Stomach (tissue), 19 donors: ENCODE measurements at places on chromosomes 3 and 15.
A peak's percentile ranks its signal among the peaks of the same experiment; 100 is the strongest.

GRCh38 chr3:126939338-126939718 is 43.6 kb upstream of the PLXNA1 start:
- no peak overlapping the region for H3K27ac ChIP-seq
- no peaks in the 10 kb centered on the region for H3K36me3 ChIP-seq
- H3K4me3 ChIP-seq: no peak overlapping the region
- H3K27me3 ChIP-seq: no peaks in the 10 kb centered on the region
- DNase-seq: no peak
- H3K4me1 ChIP-seq: no peaks in the 10 kb centered on the region

DNA sequence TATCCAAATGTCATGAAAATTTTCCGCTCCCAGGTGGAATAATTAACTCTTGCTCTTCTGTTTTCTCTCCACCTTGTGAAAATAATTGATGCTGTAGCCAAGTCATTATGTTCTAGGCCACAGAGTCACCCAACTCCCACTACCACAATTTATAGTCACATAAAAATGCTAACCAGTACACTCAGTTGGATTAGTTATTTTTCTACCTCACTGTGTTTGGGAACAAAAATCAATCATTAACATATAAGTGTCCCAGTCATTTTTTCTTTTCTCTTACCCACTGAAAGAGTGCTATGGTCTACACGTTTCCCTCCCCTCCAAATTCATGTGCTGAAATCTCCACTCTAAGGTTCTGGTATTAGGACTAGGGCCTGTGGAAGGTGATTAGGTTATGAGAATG is 255.6 kb upstream of the LMCD1 start:
- no peak for DNase-seq
- H3K27me3 ChIP-seq: no peaks in the 10 kb centered on the region
- no peaks in the 10 kb centered on the region for H3K4me1 ChIP-seq
- H3K36me3 ChIP-seq: no peaks in the 10 kb centered on the region

- H3K27me3 ChIP-seq: no peaks in the 10 kb centered on the region
- DNase-seq: no peak
- peaks cover 4% of the 10 kb centered on the region for H3K4me1 ChIP-seq
- no peak overlapping the region for H3K4me3 ChIP-seq
Observed at GRCh38 chr3:148600902-148601765, 96.6 kb upstream of the AGTR1 start.

DNA sequence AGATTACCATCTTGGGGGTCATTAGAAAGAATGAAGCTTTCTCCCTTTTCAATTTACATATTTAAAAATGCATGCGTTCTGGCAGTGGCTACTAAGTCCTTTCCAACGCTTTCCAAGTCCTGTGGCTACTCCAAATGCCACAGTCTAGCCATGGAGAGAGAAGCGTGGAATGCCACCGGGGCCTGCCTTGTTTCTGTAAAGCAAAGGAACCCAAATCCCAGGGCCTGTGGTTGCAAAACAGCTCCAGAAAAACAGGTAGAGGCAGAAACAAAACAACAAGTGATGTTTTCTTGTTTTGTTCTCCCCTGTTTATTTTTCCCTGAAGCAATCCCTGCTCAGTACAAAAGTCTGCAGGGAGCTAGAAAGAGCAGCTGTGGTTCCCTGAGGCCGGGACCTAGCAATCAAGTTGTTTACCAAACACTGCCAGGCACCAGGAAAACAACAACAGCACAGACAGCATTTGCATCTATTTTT is 85.5 kb downstream of the FOXP1 start:
- H3K4me1 ChIP-seq: peaks cover 8% of the 10 kb centered on the region
- no peak overlapping the region for H3K27ac ChIP-seq
- DNase-seq: no peak
- no peak overlapping the region for H3K4me3 ChIP-seq

- no peak for DNase-seq
- H3K27ac ChIP-seq: no peak overlapping the region
- H3K27me3 ChIP-seq: no peaks in the 10 kb centered on the region
- peaks cover 3% of the 10 kb centered on the region for H3K36me3 ChIP-seq
- no peak overlapping the region for H3K4me3 ChIP-seq
Observed at GRCh38 chr3:33124638-33125037, 10.8 kb downstream of the CRTAP start.

DNA sequence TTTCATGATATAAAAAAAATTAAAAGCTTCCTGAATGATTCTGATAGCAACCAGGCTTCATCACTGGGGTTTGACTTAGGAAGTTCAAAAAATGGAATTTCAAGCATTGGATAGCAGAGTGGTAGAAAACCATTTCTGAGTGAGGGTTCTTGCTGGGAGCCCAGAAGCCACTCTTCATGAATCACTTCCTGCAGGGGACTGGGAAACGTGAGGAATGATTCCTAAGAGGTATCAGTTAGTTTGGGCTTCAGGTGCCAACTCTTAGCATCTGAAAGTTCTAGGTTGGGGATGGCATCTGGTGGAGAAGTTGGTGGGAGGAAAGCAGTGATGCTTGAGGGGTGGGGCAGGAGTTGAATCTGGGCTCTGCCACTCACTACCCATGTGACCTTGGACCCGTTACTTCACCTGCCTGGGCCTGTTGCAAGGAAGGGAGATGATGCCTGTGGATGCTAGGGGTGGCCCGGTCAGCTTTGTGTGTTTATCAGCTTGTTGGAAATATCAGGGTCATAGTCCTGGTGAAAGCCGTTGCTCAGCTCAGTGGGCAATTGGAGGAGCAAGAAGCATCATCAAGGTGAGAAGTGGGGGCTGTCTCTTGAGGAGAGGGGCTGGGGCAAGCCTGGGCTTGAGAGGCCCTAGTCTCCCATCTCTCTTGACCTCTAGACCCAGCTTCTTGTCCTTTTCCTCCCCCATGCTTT is 37.0 kb upstream of the TNFAIP8L3 start:
- no peak overlapping the region for H3K27ac ChIP-seq
- H3K4me1 ChIP-seq: no peaks in the 10 kb centered on the region
- no peak overlapping the region for H3K4me3 ChIP-seq
- no peaks in the 10 kb centered on the region for H3K27me3 ChIP-seq

- H3K4me1 ChIP-seq: peaks cover 13% of the 10 kb centered on the region
- no peak for DNase-seq
- H3K27me3 ChIP-seq: no peaks in the 10 kb centered on the region
- H3K36me3 ChIP-seq: no peaks in the 10 kb centered on the region
- H3K27ac ChIP-seq: peak overlapping the region; percentile 10
Observed at GRCh38 chr15:92687195-92687602, 31.6 kb upstream of the FAM174B start.
